ENCODE measurements at places on chromosomes 4 and X.

DNA sequence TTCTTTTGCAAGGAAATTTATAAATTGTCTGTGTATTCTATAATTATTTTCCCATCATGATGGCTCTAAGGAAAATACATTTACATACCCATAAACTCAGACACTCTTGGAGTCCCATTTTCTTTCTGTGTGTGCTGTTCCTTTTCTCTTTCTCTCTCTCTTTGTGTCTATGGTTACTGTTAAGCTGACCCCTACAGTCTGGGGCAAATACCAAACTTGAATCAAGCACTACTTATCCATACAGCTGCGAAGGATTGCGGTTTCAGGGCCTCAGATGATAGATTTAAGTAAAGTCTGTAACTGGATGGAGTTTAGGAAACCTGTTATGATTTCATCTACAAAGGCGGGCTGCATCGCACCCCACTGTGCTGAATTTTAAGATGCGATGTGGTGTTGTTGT lies 150.2 kb downstream of the SHROOM3 start:
- DNase-seq = no peak

GRCh38 chr4:159150821-159151390 lies 48.0 kb downstream of the RAPGEF2 start:
- DNase-seq = peak; percentile 81

DNA sequence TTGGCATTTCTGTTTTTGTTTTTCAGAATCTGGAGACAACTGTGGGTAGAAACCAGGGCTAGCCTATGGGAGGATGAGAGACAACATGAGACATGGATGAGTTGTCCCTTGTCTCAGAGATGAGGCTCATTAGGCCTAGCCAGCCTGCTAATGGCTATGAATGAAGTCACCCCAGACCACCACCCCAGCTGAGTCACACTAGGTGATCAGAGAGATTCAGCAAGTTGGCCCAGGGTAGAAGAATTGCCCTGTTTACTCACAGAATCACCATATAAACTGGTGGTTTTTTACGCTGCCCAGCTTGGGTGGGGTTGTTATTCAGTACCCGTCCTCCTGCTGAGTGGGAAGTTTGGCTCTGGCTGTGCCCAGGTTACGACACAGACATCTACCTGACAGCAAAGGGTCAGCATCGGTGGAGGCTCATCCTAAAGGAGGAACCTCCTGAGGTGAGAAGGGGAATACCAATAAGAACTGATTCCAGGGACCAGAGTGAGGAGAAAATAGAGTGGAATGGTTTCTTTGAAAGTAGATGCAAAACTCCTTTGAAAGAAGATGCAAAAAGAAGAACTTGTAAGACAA lies 17.2 kb upstream of the ARSJ start:
- no peak for DNase-seq

- DNase-seq = peak; percentile 31
These were observed 62.2 kb upstream of the PRPS1 start for GRCh38 chrX:107565931-107566603.

GRCh38 chr4:142984871-142985585 lies 138.9 kb upstream of the INPP4B start:
- peak; percentile 13 for DNase-seq

DNA sequence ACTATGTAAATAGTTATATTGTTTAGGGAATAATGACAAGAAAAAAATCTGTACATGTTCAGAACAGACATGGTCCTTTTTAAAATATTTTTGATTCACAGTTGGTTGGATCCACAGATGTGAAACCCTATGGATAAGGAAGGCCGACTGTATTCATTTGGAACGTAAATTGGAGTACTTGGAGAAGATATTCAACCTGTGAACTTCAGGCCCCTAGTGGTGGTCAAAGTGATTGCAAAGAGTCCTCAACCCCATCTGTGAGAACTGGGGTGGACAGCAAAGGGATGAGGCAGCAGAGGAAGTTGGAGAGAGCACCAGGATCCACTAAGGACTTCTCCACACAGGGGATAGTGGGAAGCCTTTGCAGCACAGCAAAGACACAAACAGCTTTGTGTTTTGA lies 6.2 kb upstream of the CXCL13 start:
- DNase-seq = peak; percentile 32

- DNase-seq = no peak
These were observed 5.2 kb upstream of the CXCL2 start for GRCh38 chr4:74104145-74104544.

GRCh38 chrX:25810202-25810601 lies 327.9 kb upstream of the MAGEB18 start:
- DNase-seq = no peak
